ENCODE measurements at places on chromosomes 2 and 18. TPM values are rescaled to one million over a fixed set of nuclear protein-coding genes. Genes with fewer than 3 reads are reported as not detected.

- no peak for DNase-seq
Measured at GRCh38 chr2:221490506-221491060, 81.5 kb downstream of the EPHA4 start.

DNA sequence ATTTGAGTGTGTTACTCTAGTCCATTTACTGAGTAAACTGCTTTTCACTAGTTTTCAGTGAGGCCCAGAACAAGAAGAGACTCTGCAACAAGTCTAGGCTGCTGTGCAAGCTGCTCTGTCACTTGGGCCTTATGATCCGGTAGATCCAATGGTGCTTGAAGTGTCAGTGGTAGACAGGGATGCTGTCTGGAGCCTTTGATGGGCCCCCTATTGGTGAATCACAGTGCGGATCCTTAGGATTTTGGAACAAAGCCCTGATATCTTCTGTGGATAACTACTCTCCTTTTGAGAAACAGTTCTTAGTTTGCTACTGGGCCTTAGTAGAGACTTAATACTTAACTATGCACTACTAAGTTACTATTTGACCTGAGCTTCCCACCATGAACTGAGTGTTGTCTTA is 150.2 kb downstream of the TMEFF2 start:
- no peak for DNase-seq

GRCh38 chr18:70522183-70522680 is 233.4 kb downstream of the SOCS6 start:
- no peak for DNase-seq

Gene MOGAT1
- total RNA-seq = not detected

DNA sequence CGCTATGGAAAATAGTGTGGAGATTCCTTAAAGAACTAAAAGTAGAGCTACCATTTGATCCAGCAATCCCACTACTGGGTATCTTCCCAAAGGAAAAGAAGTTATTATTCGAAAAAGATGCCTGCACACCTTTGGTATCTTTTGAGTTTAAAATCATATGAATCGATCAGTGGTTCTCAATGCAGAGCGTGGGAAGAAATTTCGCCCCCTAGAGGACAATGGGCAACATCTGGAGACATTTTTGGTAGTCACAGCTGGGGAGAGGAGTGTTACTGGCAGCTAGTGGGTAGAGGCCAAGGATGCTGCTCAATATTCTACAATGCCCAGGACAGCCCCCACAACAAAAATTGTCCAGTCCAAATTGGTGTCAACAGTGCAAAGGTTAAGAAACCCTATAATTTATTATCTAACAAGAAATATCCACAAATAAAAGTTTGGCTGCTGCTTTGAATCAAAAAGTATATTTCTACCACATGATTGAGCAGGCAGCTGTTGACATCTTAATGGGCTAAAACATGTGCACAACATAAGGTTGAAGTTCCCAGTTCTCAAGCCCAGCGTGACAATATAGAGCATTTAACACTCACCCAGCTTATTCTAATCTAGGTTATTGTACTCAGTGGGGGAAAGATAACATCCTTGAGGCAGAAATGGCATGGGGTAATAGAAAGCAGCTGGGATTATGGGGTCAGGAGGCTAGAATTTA is 425.7 kb downstream of the LRATD1 start:
- DNase-seq = no peak

Gene SOWAHC
- 6.4 TPM for total RNA-seq

DNA sequence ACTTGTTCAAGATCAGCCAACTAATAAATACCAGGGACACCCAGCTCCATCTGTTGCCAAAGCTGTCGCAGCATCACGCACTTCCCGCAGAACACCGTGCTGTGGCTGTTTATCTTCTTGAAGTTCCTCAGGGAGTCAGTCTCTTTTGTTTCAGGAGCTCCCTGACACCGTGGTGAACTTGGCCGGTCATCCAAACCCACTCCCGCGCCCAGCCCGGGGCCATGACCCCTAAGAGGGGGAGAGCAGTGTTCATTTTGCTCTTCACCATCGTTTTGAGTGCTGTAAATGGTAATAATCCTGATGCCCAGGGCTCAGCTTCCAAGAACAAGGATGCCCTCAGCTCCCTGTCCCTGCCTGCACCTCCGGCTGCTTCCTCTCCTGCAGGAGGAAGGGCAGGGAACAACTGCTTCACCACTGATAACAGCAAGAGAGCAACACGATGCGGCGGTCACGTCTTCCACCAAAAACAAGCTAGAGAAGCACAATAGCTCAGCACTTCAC is 131.4 kb downstream of the SEPTIN10 start:
- DNase-seq = peak; percentile 43

DNA sequence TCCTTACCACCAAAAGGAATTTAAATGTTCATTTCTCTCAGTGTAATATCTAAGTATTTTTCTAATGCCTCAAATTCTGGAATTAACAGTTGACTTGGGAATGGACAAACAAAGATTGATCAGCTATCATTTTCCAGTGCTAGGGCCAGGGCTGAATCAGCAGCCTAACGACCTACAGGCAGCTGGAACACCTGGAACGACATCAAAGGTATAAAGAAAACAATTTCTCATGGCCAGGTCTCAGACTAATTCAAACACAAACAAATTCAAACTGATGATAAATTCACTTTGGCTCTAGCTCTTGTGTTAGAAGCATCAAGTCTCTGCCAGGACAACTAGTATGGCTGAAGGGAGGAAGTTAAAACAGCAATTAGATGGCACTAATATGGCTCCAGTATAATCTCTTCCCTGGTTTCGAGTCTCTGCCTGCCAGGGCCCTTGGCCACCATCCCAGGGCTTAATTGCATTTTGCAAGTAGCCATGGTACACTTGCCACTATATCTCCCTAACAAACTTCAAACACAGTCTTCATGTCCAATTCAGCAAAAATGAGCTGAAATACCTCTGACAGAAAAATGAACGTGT is 70.2 kb upstream of the FSHR start:
- DNase-seq = no peak

- no peak for DNase-seq
Measured at GRCh38 chr2:100919316-100919715, 82.8 kb upstream of the RPL31 start.

- peak; percentile 19 for DNase-seq
Measured at GRCh38 chr2:146734042-146734820, 1110.6 kb upstream of the ACVR2A start.

GRCh38 chr18:60003610-60004185 is 103.9 kb downstream of the PMAIP1 start:
- DNase-seq = no peak

DNA sequence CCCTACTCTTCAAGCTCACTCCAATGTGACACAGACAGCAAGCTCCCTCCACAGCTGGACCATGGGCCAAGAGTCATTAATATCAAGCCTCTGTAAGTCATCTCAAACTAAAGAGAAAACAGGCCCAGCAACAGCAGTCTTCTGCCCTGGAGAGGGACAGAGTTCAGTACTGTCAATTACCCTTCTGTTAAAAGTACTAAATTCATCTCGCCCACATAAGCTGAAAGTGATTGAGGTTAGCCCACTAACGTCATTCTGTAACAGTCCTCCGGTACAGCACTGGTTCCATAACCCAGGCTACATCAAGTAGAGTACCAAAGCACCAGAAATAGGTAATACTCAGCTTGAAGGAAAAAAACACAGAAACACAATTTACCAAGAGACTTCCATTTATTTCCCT is 25.9 kb downstream of the THADA start:
- DNase-seq = no peak

DNA sequence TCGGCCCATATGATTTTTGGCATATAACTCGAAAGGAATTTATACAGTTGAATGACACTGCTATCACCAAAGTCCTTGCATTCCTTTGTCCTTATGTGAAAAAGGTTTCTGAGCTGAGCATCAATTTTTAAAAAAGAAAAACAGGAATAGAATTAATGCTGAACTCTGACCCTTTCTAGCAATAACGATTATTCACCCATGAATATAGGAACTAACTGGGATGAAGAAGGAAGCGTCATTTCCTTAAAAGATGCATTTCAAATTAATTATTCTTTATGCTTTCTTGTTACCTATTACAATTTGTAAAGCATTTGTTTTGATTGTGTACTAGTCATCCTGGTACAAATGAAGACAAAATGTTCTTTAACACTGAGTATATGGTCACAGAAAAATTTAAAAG is 19.3 kb downstream of the TMEM247 start:
- DNase-seq = no peak

DNA sequence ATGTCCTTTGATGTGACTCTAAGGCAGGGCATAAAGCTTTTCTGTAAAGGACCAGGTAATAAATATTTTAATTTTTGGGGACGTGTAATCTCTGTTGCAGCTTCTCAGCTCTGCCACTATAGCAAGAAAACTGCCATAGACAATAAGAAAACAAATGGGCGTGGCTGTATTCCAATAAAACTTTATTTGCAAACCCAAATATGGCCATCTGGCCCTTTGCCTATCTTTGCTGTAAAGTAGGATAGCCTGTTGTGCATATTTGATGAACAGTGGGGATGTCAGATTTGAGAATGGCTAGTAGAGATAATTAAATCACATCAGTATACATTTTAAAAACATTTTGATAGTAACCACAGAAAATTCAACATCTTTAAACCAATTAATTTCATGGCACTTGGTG is 95.6 kb upstream of the NOSTRIN start:
- no peak for DNase-seq

Data from pulmonary artery endothelial cell (primary cell).